Aorta (tissue), 5 donors: ENCODE measurements at places on chromosomes 2 and 18. TPM values are rescaled to one million over a fixed set of nuclear protein-coding genes. Genes with fewer than 3 reads are reported as not detected.

The IGFBP5 gene
- 808 TPM for total RNA-seq

The CYTIP gene
- total RNA-seq, result 21.1 TPM

The ERMN gene
- 0.36 TPM for total RNA-seq

The HOXD3 gene
- total RNA-seq, result 13.4 TPM

The CXCR1 gene
- total RNA-seq, result 3.5 TPM

GRCh38 chr2:176133389-176133788, 3.9 kb downstream of the HOXD8 start:
- peak; percentile 34 for DNase-seq

DNA sequence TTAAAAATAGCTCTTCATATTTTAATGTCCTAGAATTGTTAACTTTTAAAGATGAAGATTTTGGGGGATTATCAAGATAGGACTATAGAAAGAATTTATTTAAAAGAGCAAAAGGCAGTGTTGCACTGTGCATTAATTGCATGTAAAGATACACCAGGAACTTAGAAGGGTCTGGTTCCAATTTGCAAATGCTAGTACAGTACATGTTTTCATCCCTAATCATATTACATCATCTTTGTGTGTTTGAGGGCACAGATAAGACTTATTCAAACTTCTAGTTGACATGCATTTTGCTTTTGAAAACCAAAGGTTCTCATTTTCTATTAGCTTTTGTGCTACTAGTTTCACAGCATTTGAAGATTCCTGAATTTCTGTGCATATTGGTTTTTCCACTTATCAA, 231.7 kb upstream of the LYPD1 start:
- no peak for DNase-seq

GRCh38 chr18:63109022-63109421, 210.5 kb downstream of the BCL2 start:
- DNase-seq, result no peak

GRCh38 chr18:21663578-21663977, 41.0 kb downstream of the ABHD3 start:
- no peak for DNase-seq

DNA sequence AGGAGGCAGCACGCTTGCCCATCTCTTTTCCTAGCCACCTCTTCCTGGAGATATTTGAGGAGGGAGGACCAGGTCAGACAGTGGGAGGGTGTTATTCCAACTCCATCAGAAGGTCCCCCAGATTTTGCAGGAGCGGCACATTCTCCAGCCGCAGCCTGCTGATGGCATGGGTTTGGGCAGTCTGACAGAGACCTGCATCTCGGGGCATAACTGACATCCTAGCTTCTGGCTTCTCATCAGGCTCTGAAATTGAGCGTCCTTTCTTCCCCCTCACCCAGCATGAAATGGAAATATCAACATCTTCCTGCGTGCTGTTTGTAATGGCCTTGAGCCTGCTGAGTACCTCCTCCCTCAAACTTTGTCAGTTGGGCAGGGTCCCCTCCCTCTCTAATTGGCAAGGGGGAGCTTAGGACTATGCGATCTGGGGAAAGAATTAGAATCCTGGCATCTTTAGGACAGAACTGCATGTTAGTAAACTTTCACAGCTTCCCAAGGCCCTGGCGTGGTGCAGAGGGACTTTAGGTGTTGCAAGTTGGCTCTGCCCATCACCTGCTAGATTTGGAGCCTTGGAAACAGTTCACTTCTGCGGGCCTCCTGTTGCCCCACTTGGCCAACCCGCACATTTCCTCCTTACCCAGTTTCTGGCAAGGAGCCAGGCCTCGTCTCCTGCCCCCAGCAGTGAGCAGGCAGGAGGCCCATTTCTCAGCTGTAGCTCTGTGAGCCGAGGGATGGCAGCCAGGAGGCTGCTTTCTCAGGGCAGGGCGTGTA, 2.2 kb downstream of the ITM2C start:
- DNase-seq, result no peak

DNA sequence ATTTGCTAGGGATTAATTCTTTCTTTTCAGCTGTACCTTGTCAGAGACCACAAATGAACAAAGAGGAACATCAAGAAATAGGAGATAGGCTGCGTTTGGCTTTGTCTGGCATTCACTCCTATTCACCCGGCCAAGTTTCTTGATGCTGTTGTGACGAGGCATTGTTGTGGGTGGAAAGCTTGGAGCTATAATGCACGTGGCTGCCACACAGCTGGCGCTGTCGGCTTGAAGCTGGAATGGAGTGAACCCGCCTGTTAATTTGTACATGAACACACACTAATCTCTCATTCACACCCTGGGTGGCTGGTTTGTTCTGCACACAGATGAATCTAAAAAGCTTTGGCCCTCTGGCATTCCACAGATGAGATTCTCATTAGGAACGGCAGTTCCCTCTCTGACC, 274.9 kb upstream of the GYPC start:
- no peak for DNase-seq
